T47D (cell line): ENCODE measurements at places on chromosomes 12 and 14.

DNA sequence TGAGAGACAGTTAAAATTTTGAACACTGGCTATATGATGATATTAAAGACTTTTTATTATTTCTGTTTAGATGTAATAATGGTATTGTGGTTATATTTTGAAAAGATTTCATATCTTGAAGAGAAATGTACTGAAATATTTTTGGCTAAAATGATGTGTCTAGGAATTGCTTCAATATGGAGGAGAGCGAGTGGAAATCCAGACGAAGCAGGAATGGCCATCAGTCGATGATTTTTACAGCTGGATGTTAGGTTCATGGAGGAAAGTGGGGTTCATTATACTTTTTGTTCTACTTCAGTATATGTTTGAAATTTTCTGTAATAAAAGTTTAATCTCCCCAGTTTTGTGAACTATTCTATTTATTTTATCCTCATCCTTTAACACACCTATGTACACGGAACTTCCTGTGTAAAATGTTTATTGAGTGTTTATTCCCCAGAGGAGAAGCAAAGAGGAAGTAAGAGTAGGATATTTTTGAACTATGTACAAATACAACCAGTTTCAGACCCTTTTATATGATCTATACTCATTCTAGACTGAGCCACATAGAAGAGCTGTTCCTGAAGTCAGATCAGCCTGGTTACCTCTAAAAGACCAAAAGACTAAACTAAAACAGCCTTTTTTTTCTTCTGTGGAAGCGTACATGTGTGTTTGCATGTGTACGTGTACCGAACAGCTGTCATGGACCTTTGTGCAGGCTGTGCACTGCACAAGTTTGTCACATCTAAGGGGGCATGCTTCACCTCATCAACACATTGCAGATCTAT, 211.0 kb upstream of the NUDT4 start:
- DNase-seq, result no peak

DNA sequence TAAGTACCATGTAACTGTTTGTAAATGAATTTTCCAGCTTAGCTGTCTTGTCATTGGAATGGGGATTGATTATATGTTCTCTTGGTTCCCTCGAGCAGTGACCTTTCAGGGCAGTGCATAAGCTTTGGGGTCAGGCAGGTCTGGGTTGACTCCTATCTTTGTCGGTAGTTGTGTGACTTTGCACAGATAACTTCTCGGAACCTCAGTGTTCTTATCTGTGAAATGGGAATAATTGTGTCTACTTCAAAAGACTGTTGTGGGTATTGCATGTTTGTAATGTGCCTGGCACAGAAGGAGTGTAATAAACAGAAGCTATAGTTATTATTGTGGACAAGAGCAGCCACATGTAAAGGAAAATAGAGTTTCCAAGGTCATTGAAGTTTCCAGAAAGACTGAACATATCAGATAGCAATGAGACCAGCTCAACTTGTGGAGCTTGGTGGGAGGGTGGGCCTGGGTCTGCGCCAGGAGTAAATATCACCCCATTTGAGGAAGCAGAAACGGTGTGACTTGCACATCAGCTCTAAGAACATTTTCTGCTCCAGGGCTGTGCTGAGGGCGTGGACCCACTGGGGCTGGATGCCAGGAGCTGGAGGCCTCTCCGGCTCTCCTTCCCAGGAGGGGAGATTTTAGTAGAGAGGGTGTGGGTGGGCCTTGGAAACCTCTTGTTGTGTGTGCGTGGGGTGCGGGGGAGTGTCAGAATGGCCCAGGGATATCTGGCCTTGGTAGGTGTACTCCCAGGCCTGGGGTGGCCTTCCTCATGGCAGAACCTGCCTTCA, 19.7 kb downstream of the FOS start:
- no peak for DNase-seq

DNA sequence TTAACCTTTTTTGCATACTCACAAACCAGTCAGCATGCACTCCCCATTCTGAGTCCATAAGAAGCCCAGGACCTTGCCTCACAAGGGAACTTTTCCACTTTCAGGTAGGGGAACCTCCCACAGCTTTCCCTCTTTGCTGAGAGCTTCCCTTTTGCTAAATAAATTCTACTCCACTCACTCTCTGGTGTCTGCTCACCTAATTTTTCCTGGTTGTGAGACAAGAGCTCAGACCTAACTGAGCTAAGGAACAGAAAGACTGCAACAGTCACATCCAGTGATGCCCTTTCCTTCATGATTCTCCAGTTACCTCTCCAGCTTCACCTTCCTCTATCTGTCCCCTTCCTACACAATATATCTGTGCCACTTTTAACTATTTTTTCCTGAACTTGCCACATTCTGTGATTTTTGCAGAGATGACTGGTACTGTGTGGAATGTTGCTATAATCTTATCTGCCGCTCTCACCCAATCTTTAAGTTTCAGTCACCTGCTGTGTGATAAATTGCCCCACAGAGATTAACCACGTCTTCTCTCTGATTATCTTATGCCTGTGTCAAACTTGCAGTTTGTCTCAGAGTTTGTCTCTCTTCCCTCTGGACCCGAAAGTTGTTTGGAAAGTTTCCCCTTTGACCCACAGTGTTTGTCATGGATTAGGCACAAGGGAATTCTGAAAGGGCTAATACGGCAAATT, 737.1 kb upstream of the FLRT2 start:
- no peak for DNase-seq

GRCh38 chr12:113896194-113896593, 69.9 kb downstream of the RBM19 start:
- DNase-seq, result no peak

- DNase-seq, result no peak
These were observed 162.6 kb upstream of the TMPO start for GRCh38 chr12:98352835-98353234.

DNA sequence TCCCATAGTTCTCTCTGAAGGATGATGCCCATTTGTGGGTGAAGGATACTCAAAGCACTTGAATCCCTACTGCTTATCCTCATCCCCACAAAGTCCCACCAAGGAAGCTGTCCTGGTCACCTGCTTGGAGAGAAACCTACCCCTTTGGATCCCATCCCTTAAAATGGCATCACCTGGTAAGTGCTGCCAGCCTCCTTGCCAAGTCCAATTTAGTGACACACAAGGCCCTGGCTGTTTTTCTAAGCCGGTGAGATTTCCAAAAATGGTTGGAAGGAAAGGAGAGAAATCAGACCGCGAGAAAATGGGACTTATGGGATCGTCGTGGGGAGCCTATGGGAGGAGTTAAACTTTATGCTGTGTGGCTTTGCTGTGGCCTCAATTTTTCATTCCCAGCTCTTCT, 358.2 kb downstream of the FUT8 start:
- no peak for DNase-seq

GRCh38 chr14:44112774-44113460, 394.2 kb downstream of the FSCB start:
- no peak for DNase-seq

- no peak for DNase-seq
These were observed 327.3 kb downstream of the ADGRD1 start for GRCh38 chr12:131281016-131281415.

GRCh38 chr12:126519833-126520232, 1454.6 kb downstream of the AACS start:
- no peak for DNase-seq

DNA sequence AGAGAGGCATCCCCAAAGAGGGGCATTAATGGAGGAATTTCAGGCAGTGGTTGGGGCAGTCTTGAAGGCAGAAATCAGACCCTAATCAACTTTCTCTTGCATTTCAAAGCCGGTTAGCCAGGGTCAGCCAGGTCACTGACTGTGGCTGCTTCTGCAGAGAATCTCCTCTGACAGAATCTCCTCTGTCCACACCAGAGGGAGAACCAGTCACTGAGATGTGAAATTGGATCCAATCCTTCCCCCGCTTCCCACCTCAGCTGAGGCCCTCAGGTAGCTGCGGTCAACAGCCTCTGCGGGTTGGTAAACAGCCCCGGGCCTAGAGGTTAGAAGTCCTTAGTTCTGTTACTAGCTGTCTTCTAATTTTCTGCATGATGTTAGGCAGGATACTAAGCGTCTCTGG, 39.8 kb upstream of the NUAK1 start:
- DNase-seq, result peak; percentile 77

GRCh38 chr12:114194956-114195355, 211.0 kb downstream of the TBX5 start:
- no peak for DNase-seq

DNA sequence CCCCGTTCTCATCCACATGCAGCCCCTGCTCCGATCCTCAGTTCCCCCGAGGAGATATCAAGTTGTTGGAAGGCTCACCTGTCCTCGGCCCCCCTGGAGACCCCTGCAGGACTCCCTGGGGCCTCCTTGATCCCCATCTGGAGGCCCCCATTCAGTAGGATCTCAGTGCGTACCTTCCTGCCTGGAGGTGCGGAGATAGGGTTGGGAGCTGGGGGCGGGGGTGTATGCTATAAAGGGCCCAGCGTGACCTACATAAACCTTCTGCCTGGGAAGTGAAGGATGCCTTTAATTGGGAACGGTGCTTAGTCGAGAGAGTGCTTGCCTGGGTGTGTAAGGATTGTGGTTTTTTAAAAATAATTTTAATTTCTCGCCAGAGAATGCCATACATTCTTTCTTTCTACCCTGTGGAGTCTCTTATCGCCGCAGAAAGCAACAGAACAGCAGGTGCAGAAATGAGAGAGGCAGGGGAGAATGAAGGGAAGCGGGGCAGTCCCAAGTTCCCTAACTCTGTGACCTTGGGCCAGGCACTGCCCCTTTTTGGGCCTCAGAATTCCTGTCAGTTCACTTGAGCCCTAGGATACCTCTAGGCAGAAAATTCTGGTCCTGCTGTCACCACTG, 153.7 kb downstream of the TSPAN9 start:
- no peak for DNase-seq

DNA sequence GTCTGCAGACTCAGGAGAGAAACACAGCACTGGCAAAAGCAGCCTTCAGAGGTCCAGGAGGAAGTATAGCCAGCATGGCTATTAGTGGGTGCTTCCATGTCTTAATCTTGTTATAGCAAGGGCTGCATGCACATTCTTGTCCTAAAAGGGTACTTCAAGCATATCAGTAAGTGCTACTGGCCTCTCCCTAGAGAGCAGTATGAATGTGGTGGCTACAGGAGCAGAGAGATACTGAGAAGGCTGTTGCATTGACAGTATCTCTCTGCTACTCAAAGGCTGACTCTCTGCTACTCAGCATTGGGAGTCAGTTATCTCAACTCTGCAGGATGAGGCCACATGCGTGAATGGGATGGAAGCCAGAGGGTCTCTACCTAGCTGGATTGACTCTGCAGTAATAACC, 2.0 kb downstream of the GARIN6 start:
- no peak for DNase-seq

DNA sequence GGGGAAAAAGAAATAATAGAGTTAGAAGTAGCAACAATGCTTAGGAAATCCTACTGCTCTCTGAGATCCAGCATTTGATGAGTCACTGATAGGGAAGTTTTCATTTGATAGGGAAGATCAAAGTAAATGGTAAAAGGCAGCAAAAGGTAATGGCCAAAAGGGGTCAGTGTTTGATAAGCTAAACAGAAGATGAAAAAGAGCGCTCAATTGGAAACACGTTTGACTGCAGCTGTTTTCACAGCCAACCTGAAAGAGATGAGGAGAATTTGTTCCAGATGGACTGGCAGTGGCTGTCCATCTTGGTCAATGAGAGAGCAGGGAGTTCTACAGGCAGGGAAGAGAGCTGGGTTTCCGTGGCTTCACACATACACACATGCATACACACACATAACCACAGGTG, 264.2 kb downstream of the TMEM132C start:
- DNase-seq, result no peak

- DNase-seq, result no peak
These were observed 164.7 kb upstream of the CCND2 start for GRCh38 chr12:4108803-4109345.

DNA sequence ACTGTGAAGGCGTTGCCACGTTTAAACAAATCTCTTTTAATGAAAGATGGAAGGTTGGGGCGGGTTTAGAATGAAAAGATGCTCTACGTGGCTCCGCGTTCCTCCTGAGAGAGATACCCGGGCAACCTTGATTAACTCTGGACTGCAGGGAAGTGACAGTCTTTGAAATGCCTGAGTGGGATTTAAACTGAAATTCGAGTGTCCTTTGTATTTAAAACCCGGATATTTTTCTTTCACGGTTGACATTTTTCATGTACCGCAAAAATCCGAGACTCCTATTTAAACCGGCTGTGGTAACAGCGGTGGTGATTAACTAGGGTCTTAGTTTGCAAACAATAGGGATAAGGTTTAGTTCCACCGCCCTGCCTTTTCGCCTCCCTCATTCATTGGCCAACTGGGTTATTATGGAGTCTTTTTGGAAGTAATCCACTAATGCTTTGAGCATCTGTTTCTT, 707 bp downstream of the G2E3 start:
- DNase-seq, result no peak

DNA sequence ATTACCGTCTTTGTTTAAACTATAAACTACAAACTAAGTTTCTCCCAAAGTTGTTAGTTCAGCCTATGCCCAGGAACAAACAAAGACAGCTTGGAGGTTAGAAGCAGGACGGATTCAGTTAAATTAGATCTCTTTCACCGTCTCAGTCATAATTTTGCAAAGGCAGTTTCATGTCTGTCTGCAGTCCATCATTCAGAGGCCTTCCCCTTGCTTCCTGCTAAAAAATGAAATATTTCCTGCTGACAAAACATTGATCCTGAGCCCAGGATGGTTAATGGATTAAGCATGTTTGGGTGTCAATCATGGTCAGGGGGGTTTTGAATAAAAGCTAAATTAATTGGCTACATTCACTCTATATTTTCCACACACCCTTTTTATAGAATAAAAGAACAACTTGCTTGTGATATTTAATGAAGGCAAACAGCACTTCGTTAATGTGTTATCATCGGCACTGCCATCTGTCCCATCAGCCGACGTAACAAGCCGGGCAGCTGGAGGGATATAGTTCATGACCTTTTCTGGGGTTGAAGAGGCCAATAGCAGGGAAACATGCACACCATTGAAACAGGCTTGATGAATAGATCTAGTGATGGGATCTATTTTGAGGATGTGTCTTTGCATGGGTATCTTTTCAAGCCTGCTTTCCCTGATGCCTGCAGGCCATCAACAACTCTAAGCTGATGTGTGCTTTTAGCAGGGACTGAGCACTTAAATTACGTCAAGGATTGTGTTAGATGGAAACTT, 521.3 kb upstream of the TMEM132C start:
- DNase-seq, result no peak

GRCh38 chr12:45732250-45732649, 2.7 kb downstream of the ARID2 start:
- peak; percentile 49 for DNase-seq

GRCh38 chr12:51190820-51191219, 17.9 kb upstream of the TFCP2 start:
- no peak for DNase-seq

- peak; percentile 76 for DNase-seq
These were observed 21.1 kb downstream of the ST8SIA1 start for GRCh38 chr12:22313286-22313962.
